ENCODE measurements at places on chromosomes 5 and 9.

DNA sequence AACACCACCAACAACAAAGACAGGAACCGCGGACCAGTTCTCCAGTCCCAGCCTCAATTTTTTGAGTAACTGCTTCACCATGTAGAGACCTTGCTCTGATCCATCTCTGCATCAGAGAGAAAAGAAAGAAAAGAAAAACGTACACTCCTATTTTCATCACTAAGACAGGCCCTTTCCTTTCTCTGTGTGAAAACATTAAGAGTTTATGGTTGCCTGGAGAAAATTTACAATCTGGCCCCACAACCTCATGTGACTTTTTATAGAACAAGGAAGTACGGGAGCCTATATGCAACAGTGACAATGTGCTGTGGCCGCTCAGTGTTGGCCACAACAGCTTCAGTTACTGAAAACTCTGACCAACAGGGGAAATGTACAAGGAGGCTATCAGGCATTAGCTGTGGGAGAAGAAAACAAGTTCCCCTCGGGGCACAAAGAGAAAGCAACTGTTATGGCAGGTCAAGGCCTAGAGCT is 272.9 kb upstream of the PTGER4 start:
- no peak for DNase-seq

GRCh38 chr9:126357074-126357473 is 30.4 kb downstream of the MVB12B start:
- no peak for DNase-seq

- DNase-seq: no peak
Measured at GRCh38 chr9:113633782-113634595, 170.5 kb downstream of the RGS3 start.

- no peak for DNase-seq
Measured at GRCh38 chr5:170161069-170161468, 55.4 kb downstream of the FOXI1 start.

DNA sequence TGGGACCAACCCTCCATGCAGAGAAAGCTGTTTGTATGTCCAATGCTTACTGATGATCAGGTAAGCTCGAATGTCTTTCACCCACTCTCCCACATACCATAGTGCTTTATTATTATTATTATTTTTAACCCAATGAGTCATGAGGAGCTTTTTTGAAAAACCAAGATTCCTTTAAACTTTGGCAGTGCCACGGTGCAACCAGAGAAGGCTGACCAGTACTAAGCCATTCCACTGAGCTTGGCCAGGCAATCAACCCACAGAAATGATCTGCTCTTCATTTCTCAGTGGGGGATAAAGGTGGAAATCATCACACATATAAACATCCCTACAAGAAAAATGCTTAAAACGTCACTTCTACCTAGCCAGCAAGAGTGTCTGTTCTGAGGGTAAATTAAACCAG is 35.5 kb downstream of the JAKMIP2 start:
- DNase-seq: no peak

DNA sequence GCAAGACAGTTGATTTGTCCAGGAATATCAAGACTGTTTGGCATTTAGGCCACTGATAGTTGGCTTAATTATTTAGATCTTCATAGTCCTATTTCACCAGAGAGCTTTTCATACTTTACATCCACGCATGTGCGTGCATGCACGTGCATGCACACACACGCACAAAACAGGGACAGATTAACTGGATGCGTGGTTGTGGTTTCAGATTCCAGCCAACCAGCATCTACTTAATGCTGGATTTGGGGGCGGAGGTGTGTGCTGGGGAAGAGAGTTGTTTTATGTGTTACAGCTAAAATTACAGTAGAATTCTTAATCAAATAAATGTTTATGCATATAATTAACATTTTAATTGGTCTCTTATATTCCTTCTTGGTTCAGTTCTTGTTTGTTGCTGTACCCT is 7.3 kb downstream of the RNF14 start:
- DNase-seq: no peak

DNA sequence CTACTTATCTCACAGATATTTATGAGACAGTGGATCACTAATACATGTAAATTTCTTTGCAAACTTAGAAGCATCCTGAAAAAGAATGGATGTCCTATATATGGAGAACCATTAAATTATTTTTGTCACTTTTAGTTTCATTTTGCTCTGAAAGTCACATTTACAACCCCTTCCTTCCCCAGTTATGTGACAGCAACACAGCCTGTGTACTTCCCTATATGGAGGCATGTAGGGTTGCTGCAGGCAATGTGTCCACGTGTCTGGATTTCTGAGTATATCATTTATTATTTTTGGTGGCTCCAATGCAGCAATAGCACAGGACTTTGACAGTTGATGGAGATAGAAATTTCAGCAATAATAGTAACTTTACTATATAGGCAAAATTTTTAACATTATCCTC is 156.4 kb downstream of the ST8SIA4 start:
- no peak for DNase-seq

- DNase-seq: no peak
Measured at GRCh38 chr5:54760182-54760935, 225.0 kb downstream of the ESM1 start.

- DNase-seq: no peak
Measured at GRCh38 chr5:140553657-140554056, 3.6 kb downstream of the SRA1 start.

DNA sequence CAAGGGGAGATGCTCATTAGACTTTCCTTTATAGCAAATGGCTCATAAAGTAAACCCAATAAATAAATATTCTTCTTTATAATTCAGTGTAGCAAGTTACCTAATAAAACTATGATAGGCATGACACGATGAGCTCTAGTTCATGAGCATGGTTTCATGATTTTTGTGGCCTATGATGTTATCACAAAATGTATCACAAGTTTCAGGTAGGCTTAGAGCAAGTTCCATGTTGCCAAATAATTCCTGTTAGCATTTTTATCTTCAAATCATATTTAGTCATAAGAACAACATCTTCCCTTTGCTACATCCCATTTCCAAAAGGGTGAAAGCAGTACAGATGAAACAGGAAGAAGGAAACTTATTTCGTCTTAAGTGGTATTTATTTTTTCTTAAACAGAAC is 200.2 kb downstream of the ENC1 start:
- DNase-seq: no peak

- no peak for DNase-seq
Measured at GRCh38 chr5:112687306-112687705, 50.4 kb upstream of the APC start.

DNA sequence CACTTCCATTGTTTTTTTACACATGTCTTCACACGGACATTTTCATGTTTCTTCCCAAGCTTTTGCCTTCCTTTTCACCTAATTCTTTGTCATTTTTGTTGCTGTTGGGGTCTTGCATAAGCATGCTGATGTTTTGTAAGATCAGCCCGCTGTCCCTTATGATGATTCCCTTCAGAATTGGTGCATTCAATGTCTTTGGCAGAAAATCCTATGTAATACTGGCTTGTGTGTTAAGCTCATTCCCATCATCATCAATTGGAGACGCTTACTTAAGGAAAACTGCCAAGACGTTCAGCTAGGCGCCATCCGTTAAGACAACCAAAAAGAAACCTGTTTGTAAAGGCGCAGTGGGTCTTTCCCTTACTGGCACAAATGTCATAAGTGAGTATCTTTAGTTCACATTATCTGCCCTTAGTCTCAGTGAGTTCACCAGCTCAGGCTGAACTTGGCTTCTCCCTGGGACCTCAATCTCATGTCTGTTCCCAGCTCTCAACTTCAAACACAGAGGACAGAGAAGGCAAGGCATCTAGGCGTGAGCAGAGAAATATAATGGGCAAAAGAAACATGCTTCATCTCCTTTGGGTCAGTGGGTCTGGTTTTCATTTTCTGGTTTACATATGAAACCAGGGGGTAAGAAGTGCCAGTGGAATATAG is 97.9 kb downstream of the EFNA5 start:
- no peak for DNase-seq

- DNase-seq: no peak
Measured at GRCh38 chr9:31588756-31589155, 795.7 kb upstream of the ACO1 start.

DNA sequence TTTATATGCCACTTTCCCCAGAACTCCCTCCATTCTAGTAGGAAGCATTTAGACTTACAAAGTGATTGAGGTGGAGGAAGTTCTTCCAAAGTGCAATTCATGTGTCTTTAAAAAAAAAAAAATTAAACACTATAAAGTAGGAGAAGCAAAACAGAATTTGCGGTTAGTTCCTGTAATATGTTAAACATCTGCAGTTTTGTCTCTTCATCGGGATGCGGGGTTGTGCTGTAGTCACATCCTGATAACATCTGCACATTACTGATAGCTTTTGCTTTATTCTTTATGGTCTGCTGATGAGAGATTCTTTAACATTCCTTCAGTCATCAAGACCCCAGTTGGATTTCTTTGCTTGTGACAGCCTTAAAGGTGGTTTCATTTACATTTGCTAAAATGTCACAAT is 694.3 kb downstream of the NR2F1-AS1 start:
- peak; percentile 14 for DNase-seq

- DNase-seq: no peak
Measured at GRCh38 chr5:137604348-137605095, 105.4 kb upstream of the SPOCK1 start.

DNA sequence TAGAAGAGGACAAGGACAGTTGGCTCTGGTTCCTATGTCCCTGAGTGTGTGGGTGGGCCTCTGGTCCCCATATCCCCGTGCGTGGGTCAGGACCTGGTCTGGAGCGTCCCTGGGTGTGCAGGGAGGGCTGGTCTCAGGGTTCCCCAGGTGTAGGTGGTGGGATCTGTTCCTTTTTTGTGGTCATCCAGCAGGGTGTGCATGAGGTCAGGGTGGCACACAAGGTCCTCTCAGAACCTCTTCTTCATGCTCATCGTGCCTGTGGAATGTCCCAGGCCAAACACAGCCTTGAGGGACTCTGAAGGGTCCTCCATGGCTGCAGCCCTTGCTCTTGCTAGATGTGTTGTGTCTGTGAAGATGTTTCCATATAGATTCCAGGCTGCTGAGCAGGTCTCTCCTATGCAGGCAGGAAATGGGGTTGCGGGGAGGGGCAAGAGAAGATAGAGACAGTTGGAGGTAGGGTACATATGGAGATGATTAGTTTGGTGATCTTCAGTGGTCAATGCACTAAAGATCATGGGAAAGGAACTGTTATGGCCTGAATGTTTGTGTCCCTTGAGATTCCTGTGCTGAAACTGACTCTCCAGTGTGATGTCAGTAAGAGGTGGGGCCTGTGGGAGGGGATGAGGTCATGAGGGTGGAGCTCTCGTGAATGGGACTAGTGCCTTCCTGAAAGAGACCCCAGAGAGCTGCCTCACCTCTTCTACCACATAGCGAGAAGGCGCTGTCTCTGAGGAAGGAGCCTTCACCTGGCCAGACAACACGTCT is 53.1 kb downstream of the NXNL2 start:
- peak; percentile 53 for DNase-seq

DNA sequence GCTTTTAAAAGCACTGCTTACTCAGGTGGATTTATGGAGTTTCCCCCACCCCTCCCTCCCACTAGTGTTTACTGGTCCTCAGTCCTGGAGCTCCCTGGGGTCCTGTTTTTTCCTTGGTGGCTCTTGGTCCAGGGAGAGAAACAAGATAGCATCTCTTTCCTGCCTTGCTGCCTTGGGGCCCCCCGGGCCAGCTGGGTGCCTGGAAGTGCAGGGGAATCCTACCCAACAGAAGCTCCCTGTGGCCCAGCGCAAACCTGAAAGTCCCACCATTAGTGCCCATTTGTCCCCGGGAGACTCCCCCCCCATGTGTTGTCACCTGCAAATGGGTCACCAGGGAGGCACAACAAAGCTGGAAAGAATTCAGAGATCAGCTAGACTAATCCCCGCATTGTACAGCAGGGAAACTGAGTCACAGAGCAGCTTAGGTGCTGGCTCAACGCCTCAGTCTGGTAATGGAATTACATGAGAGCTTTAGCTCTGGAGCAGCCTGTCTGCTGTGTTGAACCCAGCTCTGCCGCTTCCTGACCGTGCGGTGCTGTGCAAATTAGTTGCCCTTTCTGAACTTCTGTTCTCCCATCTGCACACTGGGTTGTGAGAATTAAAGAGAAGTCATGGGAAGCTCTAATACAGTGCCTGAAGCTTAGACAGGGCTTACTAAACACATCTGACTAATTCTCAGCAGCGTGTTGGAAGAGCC is 38.2 kb downstream of the DAB2IP start:
- DNase-seq: no peak

- no peak for DNase-seq
Measured at GRCh38 chr5:146892231-146892630, 13.7 kb upstream of the PPP2R2B start.

- peak; percentile 27 for DNase-seq
Measured at GRCh38 chr5:32325062-32325461, 12.3 kb upstream of the MTMR12 start.

DNA sequence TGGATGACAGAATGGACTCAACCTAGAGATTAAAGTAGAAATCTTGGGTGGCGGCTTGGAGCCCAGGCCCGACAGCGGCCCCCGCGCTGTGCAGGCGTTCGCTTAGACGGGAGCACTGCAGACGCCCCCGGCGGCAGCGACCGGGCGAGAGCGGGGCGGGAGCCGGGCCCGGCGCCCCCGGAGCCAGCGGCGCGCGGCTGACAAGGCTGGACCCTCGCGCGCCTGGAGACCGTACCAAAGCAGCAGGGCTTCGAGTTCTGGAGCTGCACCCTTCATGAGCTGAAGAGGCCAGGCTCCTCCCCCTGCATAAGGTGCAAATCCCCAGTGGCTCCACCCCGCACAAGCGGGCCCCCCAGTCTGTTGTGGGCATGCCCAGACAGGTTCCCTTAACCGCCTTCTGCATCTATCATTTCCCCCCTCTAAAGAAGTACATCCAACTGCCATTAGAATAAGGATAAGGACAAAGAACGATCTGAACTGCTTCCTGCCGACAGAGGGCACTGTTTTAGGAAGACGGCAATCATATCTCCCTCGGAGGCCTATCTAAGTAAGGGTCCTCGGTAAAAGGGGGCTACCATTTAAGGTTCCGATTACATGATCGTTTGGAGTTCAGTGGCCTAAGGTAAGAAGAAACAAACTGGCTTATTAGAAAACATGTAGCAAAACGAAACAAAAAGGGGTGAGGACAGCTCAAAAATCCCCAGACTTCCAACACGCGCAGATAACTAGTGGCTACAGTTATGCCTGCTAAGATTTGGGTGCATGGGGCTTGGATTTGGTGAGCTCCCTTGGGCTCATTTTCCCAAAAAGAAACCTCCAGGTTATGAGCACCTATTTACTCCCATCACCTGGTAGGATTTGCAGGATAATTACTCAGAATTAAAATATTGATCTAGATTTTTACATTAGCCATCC is 66.3 kb downstream of the RGMB start:
- peak; percentile 10 for DNase-seq

DNA sequence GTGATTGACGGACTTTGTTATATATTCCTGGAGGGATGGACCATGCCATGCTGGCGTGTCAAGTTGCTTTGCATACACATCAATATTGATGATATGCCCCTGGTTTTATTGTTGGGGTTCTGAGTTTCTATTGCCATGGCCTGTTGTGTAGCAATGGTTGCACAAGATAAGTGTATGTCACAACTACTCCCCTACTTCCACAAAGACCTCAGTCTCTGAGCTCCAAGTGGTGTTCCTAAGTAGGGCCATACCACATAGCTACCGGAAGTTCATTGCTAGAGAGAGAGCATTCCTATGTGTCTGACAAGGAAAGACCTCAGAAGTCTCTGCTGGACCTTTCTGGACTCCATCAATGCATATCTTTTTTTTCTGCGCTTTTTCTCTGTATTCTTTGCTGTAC is 19.8 kb downstream of the TXNDC8 start:
- DNase-seq: no peak
